ENCODE measurements at places on chromosomes 2 and 18.
A peak's percentile ranks its signal among the peaks of the same experiment; 100 is the strongest.

DNA sequence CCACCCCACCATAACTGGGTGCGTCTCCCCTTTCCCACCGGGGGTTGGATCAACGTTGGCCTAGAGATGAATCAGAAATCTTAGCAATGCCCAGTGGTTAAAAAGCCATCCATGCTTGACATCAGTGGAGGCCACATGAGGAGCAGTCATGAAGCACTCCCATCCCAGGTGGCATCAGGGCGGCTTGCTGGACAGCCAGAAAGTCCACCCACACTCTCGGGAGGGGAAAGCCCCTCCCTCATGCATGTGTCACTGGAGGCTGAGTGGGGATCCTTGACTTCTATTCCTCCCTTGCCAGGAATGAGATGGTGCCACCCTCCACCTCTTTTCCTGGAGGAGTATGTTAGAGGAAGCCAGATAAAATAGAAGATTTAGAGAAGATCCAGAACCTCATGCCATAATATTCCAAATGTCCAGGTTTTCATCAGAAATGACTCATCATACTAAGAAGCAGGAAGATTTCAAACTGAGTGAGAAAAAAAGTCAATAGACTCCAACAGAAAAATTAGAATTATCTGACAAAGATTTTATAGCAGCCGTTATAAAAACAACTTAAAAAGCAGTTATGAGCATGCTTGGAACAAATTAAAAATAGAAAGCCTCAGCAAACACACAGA is 507.1 kb upstream of the ID2 start:
- no peak for DNase-seq

GRCh38 chr2:205723179-205723578 is 40.9 kb downstream of the NRP2 start:
- DNase-seq: no peak

DNA sequence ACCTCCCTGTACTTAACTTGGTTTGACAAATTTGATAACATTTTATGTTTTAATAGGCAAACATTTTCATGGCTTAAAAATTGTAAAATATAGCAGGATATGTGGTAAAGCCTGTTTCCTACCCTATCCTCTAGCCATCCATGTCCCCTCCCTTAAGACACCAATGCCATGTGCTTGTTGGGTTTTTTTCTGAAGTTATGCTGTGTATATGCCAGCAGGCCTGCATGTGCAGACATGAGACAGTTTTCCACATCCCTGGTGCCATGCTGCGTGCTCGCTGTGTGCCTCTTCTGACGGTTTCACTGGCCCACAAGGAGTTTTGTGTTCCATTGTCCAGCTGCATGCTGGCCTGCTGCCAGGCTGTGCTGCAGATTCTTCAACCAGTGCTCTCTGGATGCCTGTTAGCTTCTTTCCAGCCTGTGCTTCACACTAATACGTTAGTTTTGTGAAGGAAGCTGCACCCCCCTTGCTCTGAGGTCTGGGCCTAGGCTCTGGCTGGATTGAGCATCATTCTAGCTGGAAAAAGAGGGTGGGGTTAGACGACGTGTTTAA is 16.9 kb downstream of the INPP4A start:
- no peak for DNase-seq

DNA sequence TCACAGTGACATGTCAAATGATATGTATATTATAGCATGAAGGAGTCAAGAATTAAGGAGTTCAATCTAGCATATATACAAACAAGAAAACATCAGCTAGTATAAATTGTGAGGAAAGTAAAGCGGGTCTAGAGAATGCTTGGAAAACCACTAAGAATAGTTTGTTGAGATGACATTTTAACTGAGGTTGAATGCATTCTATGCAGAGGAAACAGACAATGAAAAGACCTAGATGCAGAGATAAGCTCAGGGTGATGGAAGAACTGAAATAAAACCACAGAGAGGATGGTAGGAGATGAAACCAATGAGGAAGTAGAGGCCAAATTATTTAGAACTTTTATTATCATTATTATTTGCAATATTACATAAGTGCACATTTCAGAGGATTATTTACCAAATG is 803.6 kb upstream of the FANCL start:
- no peak for DNase-seq

DNA sequence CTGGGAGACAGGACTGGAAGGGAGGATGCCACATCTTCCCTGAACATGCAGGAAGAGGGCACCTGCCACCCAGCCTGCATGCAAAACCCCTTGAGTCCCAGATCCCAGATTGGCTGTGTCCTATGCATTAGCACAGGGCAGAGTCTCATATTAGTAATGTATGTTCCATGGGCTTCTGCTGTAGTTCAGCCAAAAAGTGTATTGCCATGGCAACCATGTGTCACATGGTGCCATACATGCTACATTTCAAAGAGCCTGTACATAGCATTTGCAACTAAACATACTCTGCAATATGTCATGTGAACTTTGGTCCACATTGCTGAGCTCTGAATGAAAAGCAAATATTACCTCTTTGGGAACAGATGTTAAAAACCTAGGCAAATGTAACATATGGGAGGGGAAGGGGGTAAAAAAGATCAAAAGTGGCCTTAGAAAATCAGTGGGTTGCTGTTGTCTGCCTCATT is 78.4 kb downstream of the DPP4 start:
- DNase-seq: no peak

DNA sequence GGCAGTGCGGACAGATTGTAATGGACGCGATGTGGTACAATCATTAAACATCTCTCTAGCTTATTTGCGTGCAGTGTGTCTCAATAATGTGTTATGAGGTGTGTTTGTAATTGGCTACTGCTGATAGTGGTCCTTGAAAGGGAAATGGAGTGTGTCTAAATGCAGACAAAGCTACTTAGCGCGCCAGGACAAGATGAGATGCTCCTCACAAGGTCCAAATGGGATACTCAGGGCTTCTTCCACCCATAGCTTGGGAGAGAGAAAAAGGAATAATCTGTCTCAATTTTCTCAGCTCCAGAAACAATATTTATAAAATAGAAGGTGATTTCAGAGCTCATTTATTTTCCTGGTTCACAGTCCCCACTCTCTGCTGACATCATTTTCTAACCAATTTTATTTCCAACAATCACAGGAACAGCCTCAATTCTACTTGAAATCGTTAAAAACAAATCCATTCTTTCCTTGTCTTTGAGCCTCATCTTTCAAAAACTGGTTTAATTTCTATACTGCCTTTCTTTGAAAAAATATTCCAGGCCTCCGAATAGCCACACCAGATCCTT is 28.5 kb downstream of the GALNT14 start:
- no peak for DNase-seq

DNA sequence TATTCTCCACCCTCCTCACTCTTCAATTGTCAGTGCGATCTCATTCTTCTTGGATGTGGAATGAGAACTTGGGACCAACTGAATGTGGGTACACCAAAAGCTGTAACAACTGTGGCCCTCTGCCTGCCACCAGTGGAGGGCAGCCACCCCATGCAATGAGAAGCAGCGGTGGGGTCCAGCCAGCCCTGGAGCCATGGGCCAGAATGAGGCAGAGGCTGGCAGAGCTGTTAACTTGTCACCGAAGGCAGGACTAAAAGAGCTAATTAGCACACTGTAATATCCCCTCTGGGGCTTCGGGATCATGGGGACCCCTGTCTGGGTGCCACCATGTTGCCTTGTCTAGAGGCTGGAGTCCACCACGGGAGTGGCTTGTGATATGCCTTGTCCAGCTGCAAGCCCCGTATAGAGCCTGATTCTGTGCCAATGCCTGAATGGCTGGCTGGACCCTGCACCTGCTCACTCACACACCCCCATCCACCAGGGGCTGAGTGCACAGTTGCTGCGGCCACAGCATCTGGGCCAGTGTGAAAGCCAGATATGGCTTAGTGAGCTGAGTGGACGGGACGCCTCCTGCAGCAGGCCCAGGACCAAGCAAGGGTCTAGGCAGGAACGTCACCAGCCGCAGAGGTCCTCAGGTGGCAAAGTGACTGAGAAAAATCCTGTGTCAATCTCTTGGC is 680.5 kb downstream of the DSC3 start:
- no peak for DNase-seq

DNA sequence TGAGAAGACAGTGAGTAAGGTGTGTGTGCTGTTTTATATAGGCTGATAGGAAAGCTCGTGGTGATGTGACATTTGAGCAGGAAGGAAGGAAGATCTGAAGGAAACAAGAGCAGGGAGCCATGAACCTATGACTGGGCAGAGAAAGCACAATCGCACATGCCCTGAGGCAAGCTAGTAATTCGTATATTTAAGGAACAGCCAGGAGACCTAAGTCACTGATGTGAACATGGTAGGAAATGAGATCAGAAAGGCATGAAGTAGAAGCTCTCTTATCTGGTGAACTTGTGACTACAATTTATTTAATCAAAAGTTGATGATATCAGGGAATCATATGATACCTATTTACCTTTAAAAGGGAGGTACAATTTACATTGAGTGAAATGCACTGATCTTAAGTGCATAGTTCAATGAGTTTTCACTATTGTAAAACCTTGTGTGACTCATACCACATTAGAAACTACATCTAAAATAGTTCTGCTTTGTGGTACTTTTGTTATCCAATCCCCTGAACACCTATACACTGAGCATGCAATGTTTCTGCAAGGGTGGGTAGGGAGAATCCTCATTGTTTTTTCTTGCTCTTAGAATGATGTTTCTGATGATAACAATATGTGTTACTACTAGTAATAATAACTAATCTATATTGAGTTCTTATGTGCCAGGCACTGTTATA is 67.5 kb downstream of the GALNT13 start:
- no peak for DNase-seq

DNA sequence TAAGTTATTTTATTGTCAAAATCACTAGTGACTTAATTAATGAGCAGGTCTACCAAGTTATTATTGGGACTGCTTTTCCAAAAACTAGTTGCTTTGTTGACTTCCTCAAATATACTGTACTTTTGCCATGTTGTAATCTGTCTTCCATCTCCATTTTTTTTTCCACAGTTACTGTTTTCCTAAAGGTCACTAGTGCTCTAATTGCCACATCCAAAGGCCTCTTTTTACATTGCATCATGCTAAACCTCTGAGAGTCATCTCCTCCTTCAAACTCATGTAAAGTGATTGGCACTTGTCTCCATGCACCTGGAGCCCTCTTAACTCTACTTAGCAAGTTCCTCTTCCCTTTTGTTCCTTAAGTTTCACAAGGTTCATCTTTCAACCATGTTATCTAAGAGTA is 11.8 kb downstream of the PMAIP1 start:
- no peak for DNase-seq

- DNase-seq: no peak
These were observed 215.3 kb downstream of the CALCRL start for GRCh38 chr2:187232749-187233148.

GRCh38 chr18:57629422-57629821 is 7.8 kb upstream of the NARS1 start:
- DNase-seq: no peak

- no peak for DNase-seq
These were observed 66.4 kb downstream of the MCFD2 start for GRCh38 chr2:46849046-46849715.

DNA sequence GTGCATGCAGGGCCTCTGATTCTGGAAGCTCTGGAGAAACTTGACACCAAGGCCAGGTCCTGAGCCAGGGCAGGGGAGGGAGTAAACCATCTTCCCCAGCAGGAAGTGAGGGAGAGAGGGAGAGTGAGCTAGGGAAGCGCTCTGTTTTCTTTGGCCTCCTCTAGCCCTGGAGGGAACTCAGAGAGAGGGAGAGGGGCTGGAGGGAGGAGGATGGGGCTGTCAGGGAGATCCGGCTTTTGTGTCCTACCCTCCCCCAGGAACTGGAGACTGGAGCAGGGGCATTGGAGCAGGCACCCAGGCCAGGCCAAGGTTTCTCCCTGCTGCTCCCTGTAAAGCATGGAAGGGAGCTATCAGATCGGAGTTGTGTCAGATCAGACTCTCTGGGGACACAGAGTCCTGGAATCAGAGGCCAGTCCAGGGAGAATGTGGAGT is 22.7 kb upstream of the PKDCC start:
- DNase-seq: no peak

DNA sequence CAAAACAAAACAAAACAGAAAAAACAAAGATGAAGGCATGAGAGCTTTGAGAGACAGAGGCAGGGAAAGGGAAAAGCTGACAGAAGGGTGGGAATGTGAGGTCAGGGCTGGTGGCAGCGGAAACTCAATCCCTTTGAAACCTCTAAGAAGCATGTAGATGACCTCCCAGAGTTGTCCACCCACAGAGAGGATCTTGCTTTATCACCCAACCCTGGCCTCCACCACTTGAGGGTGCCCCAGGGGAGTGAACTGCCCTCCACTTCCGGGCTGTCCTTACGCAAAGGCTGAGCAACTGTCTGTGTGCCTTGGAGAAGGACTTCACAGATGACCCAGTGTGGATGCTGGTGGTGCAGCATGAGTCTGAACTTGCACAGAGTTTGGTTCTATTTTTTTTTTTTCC is 26.7 kb downstream of the PDCL3 start:
- no peak for DNase-seq

DNA sequence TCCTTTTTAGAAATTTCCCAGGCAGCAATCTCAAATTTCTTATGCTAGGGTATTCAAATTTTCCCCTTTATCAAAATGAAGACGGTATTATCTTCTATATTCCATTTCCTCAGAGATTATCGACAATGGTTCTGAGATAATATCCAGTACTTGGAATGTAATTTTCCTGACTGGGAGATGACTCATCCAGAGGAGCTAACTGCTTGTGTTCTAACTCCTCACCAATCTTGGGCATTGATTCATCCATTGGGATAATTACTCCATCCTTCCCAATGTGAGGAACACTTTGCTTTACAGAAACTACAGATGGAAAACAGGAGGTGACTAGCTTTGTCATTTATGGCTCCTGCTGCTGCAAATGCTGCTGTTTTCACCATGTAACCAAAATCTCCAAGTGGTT is 239.4 kb upstream of the LYPD1 start:
- DNase-seq: no peak

GRCh38 chr2:45943219-45944044 is 292.0 kb downstream of the PRKCE start:
- DNase-seq: no peak

GRCh38 chr2:177543007-177543760 is 150.6 kb downstream of the AGPS start:
- DNase-seq: no peak

- peak; percentile 26 for DNase-seq
These were observed 44.0 kb downstream of the GNAL start for GRCh38 chr18:11733031-11733430.

- DNase-seq: no peak
These were observed 109.6 kb downstream of the GLI2 start for GRCh38 chr2:120845277-120845676.

- no peak for DNase-seq
These were observed 344.1 kb downstream of the CNTNAP5 start for GRCh38 chr2:124369181-124369580.

- no peak for DNase-seq
These were observed 498.5 kb downstream of the DPP10 start for GRCh38 chr2:114940785-114941458.
